ENCODE measurements at places on chromosomes 6 and 20.

DNA sequence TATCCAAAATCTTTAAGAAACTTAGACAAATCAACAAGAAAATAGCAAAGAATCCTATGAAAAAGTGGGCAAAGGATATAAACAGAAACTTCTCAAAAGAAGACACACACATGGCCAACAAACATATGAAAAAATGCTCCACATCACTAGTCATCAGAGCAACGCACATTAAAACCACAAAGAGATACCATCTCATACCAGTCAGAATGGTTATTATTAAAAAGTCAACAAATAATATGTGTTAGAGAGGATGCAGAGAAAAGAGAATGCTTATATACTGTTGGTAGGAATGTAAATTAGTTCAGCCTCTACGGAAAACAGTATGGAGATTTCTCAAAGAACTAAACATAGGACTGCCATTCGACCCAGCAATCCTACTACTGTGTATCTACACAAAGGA lies 212.0 kb upstream of the DTNBP1 start:
- ATAC-seq = no peak

GRCh38 chr6:17656092-17656491 lies 50.6 kb downstream of the NUP153 start:
- no peak for ATAC-seq

DNA sequence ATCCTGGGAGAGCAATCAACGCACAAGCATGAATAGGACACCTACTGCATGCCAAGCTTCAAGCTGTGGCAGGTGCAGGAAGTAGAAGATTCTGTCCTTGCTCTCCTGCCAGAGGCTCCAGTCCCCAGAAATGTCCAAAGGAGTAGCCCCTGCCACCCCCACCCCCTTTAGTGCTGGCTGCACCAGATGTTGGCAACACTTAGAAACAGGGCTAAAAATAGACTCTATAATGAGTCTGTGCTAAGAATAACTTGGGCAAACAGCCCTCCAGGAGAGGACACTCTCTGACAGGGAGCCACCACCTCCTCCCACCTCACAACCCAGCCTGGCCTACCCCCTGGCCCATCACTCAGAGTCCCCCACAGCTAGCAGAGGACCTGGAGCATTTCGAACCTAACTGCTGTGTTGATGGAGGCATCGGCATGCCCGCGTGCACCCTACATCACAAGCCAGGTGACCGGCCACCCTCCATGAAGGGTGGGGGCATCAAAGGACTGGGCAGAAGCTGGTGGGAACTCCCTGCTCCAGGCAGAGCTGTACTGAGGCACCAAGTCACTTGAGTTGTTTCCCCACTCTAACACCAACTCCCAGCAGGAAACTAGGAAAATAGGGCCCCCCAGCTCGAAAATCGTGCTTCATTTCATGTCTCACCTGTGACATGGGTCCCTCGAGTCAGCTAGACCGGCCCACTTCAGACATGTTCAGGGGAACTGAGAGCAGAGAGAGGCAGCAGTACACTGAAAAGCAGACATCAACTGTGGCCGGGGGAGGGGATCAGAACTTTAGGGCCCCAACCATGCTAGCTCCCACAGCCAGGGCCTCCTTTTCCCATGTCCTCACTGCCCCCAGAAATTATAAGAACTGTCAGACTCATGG lies 18.7 kb downstream of the TFEB start:
- ATAC-seq = no peak

DNA sequence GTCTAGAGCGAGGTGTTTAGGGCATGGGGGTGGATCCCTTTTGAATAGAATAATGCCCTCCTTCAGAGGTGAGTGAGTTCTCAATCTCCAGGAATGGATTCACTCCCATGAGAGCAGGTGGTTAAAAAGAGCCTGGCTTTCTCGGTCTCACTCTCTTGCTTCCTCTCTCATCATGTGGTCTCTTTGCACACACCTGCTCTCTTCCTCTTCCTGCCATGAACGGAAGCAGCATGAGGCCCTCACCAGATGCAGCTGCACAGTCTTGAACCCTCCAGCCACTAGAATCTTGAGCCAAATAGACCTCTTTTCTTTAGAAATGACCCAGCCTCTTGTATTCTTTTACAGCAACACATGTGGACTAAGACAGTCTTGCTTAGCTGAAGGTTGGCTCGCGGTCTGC lies 119.3 kb downstream of the BMP7 start:
- no peak for ATAC-seq

DNA sequence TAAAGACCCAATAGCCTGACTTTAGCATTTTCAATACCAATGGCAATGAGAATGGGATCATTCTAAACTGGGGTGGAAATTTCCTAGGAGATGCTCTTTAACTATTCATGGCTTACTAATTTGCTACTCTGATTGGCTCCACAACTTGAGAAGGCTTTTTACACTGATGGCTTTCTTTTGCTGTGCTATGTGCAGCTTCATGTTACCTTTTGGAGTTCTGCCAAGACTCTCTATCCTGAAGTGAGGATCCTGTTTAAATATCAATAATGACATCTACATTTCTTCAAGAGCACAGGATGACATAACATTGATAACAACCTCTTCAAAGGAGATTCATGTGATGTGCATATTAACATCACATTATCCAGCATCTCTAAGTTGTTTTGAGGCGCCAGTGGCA lies 43.4 kb upstream of the SIRPG start:
- ATAC-seq = no peak

GRCh38 chr6:87366899-87367298 lies 22.3 kb downstream of the C6orf163 start:
- ATAC-seq = no peak

DNA sequence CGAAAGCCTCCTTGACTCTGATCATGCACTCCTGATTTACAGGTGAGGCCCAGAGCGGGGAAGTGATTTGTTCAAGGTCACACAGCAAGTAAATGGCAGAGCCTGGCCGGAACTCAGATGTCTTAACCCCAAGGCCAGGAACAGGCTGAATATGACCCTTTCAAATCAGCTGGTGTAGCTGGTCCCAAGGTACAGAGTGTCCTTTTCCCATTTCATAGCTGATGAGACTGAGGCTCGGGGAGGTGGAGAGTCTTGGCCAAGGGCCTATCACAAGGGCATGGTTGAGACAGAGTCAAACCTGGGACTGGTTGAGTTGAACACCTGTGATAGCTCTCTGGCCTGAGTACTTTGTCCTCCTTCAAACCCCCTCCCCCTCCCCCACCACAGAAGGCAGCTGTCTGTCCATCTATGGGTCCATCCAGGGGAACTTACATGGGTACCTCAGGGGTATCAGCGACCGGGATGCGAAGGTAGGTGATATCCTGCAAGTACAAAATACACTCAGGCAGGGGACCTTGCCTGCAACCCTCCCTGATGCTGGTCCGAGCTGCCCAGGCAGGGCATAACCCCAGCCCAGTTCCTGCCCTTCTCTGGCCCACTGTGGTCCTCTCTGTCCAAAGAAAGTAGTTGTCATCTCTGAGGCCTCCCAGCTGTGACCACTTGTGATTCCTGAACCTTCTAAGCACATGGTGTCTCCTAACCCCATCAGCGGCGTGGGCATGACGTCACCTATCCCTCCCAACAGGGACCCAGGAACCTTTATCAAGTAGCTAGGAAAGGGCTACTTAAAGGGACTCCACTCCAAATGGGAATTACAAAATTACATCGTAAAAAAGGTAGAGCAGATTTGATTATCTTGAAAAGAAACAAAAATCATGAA lies 5.6 kb downstream of the DUSP15 start:
- no peak for ATAC-seq

DNA sequence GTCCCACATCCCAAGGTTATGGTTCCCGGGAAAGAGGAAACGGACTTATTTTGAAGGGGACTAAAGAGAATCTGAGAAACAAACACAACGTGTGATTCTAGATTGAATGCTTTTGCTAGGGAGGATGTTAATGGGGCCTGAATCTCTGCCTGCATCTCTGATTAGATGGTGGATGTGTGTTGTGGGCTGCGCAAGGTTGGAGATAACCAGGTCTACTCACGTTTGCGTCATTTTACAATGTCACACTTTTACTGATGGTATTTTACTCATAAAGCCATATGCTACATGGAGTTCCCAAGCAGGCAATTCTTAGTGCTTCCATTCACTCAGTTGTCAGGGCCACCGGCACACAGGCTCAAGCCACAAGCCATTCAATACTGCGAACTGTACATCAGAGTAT lies 23.2 kb upstream of the CCR6 start:
- no peak for ATAC-seq

DNA sequence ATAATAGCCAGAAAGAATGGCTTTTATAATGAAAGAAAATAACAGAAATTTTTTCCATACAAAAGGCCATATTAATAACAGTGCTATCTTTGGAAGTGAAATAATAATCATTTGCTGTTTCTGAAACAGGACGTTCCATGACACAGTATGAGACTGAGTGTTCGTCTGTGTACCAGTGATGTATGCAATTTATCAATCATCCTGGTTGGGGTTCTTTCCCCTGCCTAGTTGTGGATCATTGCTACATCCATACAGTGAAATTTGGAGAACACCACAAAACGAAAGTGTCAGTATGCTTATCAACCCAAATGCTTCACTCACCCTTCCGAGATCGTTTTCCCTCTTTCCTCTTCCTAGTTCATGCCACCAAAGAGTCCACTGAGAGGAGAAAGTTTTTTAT lies 151.4 kb upstream of the PRDM1 start:
- ATAC-seq = no peak

DNA sequence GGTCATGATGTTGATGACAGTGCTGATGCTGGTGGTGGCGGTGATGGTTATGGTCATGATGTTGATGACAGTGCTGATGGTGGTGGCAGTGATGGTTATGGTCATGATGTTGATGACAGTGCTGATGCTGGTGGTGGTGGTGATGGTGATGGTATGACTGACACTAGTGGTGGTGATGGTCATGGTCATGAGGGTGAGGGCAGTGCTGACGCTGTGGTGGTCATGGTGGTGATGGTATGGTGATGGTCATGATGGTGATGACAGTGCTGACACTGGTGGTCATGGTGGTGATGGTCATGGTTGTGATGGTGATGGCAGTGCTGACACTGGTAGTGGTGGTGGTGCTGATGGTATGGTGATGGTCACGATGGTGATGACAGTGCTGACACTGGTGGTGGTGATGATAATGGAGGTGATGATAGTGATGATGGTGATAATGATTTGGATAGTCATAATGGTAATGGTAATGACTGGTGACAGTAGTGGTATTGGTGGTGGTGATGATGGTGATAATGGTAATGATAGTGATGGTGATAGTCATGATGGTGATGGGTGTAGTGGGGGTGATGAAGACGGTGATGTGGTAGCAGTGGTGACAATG lies 206.2 kb downstream of the CDH4 start:
- no peak for ATAC-seq

DNA sequence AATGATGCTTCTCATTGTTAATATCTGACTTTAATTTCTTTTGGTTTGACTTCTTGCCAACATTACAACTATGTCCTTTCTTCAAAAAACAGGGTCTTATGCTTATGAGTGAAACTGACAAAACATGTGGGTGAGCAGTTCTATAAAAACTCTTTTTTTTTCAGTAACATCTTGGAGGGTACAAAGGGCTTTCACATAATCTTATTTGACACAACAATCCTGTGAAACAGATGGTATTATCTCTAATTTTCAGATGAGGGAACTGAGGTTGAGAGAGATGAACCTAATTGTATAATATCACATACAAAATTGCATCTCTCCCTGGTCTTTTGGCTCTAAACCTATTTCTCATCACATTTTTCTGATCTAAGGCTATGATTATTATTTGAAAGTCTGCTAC lies 38.3 kb downstream of the MAPK14 start:
- ATAC-seq = no peak

DNA sequence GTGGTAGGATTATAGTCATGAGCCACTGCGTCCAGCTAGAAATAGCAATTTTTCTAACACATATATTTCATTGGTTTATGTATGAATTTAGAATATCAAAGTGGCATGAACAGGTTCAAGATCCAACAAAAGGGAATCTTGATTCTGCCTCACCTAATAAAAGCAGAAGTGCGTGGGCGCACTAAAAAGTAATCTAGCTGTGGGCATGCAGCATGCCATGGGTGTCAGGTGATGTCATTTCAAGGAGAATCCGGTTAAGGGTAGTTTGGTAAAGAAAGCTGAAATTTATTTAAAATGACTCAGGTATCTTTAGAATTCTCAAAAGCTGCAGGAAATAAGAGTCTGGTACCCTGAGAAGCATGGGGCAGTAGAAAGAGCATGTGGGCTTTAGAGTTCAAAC lies 17.6 kb downstream of the LRRN4 start:
- ATAC-seq = no peak

- ATAC-seq = peak; percentile 29
Measured at GRCh38 chr20:1676650-1677049, 19.1 kb upstream of the SIRPG start.
